CD4-positive, alpha-beta T cell treated with Interleukin-12 subunit alpha and Interleukin-12 subunit beta, for 1 hour (primary cell): ENCODE measurements at places on chromosomes 3 and 15.

DNA sequence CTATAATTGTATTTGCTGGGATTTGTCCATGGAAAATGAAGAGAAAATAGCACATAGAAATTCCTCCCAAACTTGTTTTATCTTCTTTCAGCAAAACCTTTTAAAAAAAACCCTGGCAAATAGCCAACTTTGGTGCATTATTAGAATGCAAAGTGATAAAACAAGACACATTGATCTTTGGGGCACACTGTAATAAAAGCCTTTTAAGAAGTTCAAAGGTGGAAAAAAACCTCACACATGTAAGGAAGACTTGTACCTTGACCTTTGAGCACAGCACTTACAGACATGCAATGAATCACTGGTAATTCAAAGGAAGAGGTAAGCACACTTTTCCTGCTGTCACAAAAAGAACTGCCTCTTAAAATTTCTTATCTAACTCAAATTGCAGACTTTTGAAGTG is 8.0 kb upstream of the MORC1 start:
- DNase-seq: no peak

DNA sequence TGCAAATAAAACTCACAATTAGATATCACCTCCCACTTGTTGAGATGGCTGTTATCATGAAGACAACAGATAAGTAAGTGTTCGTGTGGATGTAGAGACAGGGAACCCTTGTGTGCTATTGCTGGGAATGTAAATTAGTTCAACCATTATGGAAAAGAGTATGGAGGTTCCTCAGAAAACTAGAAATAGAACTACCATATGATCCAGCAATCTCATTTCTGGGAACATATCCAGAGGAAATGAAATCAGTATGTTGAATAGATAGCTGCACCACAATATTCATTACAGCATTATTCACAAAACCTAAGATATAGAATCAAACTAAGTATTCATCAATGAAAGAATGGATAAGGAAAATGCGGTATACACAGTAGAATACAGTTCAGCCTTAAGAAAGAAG is 418.7 kb upstream of the CNTN6 start:
- DNase-seq: no peak

DNA sequence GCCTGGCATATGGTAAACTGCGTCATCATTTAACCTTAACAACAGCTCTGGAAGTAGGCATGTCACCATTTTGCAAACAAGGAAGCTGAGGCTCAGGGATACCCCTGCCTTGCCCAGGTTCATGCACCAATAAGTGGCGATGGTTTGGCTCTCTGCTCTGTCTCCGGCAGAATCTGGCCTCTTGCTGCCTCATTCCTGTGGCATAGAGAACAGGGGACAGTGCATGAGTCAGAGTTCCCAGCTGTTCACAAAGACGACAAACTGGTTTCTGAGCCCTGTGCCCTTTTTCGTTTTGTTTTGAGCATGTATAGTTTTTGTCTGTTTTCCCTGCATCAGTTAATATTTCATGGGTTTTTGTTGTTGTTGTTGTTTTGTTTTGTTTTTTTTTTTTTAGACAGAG is 236.8 kb downstream of the OPA1 start:
- no peak for DNase-seq

DNA sequence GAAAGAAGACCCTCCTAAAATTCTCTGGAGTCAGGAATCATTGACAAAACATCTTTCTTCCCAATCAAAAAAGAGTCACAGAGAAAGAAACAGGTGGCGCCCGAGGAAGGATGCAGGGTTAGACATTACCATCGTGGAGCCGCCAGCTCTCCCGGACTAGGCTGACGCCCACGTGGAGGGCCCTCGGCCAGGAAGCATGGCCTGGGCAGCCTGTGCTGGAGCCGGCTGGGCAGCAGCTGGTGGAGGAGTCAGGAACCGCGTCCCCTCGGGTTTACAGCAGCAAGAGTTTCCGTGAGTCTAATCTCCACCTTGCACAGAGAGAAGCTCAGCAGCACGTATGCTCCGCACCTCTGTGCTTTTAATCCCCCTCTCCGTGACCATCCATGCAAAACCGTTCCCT is 533.7 kb upstream of the ATP11B start:
- DNase-seq: no peak

- DNase-seq: no peak
Observed at GRCh38 chr3:194661374-194661773, 10.6 kb downstream of the LSG1 start.

- no peak for DNase-seq
Observed at GRCh38 chr15:101126618-101127505, 125.0 kb downstream of the CHSY1 start.

DNA sequence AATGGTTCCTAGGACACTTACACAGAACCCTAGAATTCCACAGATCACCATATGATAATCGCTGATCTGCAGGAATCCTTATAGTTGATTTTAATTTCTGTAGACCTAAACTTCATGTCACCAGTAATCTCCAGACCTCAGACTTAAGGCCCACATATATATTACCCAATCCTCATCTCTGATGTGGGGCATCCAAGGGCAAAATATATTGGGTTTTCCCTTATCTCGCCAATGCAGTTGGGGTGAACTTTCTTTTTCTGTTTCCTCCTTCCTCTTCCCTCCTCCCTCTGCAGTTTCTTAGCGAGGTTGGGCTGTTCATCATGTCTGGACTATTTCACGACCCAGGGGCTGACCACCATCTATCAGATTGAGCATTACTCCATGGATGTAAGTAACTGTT is 230.2 kb downstream of the P3H2 start:
- no peak for DNase-seq

DNA sequence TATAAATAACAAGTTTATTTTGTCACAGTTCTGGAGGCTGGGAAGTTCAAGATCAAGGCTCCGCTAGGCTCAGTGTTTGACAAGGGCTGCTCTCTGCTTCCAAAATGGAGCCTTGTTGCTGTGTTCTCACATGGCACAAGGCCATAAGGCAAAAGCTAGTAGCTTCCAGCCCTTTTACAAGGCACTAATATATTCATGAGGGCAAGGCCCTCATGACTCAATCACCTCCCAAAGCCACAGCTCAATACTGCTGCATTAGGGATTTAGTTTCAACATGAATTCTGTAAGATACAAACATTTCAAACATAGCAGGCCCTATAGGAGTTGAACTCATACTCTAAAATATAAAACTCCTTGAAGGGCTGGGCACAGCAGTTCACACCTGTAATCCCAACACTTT is 30.2 kb downstream of the ZBTB11 start:
- DNase-seq: no peak

DNA sequence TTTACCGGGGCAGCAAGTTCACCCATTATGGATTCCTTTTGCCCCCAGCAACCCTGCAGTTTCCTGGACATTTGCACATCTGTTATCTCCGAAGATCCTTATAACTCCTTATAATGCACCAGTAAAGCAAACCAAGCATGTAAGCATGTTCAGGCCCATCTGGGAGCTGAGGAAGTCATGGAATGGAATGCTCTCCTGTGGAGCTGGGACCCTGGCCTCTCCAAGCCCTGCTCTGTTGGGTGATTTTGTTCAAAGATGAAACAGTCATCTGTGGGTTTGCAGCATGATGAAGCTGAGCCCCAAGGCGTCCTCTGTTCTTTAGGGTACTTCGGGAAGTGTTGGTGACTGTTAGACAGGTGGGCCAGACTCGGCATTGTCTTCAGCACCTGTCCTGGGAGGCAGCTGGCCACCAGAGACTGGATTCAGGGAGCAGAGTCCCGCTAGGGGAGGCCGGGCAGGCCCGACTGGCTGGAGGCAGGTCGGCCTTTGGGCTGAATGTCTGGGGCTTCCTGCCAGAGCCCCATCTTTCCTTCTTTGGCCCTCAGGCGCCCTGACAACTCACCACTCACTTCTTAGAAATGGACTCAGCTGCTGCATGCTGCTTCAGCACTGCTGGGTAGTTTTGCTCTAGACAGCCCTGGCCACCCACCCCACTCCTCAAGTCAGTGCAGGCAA is 3.9 kb downstream of the DNAH1 start:
- no peak for DNase-seq

- no peak for DNase-seq
Observed at GRCh38 chr3:84922682-84923081, 36.1 kb upstream of the CADM2 start.

GRCh38 chr15:101526442-101526841 is 36.9 kb upstream of the PCSK6 start:
- DNase-seq: no peak

GRCh38 chr15:46556559-46557379 is 921.9 kb downstream of the SQOR start:
- no peak for DNase-seq

DNA sequence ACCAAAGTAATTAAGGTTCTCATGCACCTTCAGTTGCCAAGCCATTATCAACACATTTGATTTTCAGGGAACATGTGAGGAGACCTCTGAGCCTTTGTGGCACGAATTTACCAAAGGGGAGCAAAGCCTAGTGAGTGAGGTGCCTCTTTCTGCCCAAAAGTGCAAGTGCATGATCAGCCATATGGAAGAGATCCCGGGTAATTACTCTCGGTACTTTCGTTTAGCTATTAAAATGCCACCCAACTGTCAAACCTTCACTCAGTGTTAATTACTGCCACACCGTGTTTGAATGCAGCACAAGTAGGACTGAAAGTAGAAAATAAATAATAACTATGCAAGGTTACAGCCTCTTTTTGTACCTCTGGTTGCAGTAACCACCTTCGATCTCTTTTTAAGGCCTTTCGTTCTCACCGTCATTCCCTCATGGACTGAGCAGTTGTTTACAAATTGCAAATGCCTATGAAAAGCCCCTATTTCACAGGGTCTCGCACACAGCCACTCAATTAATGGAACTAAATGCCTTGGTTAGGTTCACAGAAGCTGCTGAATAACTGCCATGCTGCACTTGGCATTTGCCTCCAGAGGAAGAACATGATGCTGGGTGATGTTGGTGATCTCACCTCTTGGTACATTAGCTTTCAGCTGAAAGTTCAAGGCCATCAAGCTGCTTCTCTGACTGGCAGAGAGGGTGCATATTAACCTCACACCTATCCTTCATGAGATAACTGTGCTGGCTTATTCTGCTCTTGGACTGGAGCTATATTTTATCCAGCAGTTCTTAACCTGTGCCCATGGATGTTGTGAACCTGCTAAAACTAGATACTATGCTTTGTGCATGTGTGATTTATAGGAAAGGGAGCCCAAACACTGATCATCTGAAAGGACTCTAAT is 69.9 kb downstream of the TNIK start:
- no peak for DNase-seq

GRCh38 chr3:169134194-169134593 is 529.3 kb downstream of the MECOM start:
- no peak for DNase-seq

GRCh38 chr15:39202641-39203040 is 378.2 kb upstream of the THBS1 start:
- no peak for DNase-seq

- DNase-seq: no peak
Observed at GRCh38 chr3:27907929-27908328, 185.8 kb upstream of the EOMES start.

DNA sequence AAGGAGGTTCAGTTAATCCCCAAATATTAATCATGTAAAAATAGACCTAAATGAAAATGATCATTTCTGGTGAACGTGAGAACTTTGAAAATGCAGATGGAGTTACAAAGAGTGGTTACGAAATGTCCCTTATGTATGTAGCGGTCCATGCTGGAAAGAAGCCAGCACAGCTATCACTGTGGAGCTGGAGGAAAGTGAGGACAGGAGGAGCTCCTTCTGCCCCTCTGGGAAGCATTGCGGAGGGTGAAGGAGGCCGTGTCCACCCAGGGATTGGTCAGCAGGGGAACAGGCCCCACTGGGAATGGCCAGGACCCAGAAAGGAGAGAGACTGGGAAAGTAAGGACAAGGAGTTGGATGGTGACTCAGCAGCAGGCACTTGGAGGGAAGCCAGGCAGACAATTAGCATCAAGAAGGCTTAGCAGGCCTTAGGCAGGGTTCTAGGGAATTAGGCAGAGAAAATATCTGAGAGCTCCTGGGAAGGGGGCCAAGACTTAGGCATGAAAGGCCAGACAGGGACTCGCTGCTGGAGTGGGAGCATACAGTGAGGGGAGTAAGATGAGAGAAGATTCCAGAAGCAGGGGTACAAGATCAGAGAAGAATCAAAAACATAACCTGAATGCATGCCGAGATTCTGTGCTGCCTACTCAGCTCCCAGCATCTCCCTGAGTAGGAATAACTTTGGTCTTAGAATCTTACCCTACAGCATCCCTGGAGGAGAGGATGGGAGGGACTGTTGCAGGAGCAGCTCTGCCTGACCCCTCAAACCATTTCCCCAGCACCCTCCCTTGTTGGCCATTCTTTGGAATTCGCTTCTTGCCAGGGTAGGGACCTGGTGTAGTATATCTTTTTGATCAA is 171.0 kb upstream of the UMPS start:
- no peak for DNase-seq

GRCh38 chr3:185680231-185680630 is 94.1 kb downstream of the SENP2 start:
- DNase-seq: no peak
